Dorsolateral prefrontal cortex (tissue), 122 donors: ENCODE measurements at places on chromosomes 11 and 22. TPM values are rescaled to one million over a fixed set of nuclear protein-coding genes. Genes with fewer than 3 reads are reported as not detected.
A peak's percentile ranks its signal among the peaks of the same experiment; 100 is the strongest.

DNA sequence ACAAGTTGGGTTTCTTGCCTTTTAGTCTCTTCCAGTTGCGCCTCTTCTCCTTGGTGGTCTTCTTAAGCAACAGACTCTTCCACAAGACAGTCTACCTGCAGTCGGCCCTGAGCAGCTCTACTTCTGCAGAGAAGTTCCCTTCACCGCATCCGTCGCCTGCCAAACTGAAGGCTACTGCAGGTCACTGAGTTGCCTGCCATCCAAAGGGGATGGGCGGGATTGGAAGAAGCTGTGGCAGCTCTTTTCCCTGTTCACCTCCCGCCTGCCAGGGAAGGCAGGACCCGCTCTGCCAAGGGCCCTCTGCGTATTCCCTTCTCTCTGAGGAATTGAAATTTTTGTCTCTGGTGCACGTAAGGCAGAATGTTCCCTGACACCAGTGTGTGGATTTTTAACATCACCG lies 9.2 kb upstream of the STT3A start:
- DNase-seq = no peak

DNA sequence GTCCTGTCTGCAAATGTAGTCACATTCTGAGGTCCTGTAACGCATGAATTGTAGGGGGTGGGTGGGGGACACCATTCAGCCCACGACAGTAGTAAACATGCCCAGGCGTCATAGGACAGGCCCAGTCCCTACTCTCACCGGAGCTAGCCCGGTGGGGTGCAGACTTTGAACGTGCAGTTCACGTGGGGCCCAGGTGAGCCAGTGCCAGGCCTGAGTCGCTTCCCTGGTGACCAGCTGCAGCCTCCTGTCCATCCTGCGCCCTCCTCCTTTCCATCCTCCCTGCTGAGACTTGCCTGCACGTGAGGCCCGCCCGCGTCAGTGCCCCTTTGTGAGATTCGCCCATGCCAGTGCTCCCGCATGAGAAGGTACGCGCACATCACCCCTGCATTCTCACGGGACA lies 116.8 kb downstream of the WNT7B start:
- DNase-seq = no peak

Gene RASSF10
- total RNA-seq = 0.68 TPM

DNA sequence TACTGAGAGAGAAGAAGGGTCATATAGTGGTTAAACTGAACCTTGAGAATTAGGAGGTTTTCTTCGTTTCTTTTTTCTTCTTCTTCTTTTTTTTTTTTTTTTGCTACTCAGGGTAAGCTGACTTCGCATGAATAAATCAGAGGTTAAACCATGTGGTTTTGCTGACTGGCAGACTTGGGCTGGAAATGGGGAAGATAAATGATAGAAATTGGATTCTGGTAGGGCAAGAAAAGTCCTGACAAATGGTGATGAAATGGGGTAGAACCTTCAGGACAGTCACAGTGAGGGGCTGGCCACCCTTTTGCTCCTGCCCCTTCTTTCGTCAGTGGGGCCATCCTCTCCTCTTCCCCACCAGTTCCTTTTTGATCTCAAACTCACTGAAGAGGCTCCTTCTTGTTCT lies 1.6 kb upstream of the SWAP70 start:
- no peak for DNase-seq

- DNase-seq = peak; percentile 48
Observed at GRCh38 chr22:25942856-25943411, 200.9 kb downstream of the MYO18B start.

Gene SHANK2
- total RNA-seq = 113 TPM

DNA sequence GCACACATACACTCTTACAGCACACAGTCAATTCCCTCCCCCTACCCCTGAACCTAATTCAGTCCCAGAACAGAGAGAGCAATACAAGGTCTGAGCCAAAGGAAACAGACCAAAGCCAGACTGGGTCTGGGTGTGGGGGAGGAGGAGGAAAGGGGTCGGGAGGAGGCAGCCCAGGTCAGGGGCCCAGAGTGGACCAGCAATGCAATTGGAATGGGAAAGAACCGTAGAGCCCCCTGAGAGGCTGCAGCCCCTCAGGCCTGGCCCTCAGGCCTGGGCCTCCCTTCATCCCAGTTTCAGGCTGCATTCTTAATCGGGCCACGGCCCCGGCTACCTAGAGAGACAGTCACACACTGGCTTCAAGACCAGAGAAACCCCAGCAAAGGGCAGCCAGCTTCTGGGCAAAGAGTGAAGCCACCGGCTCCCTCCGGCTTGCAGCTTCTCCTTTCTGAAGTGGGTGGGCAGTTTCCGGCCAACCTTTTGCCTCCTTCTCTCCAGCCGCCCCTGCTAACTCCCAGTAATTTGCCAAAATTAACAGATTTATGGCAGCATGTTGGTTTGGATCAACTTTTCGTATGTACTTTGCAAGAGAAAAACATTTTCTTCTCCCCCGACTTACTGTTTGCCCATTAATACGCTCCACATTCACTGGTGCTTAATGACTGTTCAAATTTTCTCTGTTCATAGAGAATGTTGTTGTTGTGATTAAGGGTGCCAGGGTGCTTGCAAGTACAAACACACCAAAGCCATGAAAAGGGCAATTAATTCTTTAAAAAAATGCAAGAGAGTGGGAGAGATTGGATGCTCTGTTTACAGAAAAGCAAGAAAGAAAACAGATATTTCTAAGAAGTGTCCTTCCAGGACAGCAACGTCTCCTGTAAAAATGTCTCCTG lies 488.3 kb downstream of the MN1 start:
- no peak for DNase-seq

DNA sequence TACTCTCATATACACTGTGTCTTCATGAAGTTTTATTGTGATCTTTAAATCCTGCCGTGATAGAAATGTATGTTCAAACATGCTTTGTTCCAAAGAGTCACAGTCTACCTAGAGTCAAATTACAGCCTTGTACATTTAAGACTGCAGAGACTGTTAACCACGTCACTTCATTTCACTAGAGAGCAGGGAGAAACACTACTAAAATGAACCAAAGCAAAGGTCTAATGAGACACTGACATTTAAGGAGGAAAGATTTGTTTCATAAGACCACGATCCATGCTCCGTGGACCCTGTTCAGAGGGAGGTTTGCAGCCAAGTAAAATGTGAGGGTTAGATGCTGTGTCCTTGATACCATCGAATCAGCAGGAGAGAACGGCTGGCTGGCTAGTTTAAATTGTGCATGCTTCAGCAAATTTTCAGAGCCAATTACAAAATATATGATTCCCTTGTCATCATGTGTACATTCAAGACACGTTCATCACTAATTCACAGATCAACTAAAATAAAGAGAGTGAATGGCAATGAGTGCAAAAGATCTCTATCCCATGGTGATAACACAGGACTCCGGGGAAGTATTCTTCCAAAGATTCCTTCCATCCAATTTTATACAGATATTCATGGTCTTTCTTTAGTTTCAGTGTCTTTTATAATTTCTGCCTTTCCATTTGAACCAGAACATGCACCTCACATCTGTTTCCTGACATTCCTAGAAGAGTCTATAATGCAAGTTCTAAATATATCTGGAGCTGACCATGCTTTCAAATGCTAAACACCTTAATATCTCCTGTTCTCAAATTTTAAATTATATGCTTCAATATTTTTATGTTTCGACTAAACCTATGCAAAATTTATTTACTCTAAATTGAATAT lies 960.9 kb upstream of the FAT3 start:
- DNase-seq = no peak

GRCh38 chr22:39205344-39206021 lies 39.3 kb downstream of the PDGFB start:
- no peak for DNase-seq

DNA sequence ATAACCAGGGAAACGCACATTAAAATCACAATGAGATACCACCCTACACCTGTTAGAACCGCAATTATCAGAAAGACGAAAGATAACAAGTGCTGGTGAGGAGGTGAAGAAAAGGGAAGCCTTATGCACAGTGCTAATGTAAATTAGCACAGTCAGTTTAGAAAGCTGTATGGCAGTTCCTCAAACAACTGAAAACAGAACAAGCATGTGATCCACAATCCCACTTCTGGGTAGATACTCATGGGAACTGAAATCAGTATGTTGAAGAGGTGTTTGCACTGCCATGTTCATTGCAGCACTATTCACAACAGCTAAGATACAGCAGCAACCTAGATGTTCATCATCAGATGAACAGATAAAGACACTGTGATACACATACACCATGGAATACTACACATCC lies 75.0 kb upstream of the CCND1 start:
- no peak for DNase-seq

- peak; percentile 46 for DNase-seq
Observed at GRCh38 chr11:122440811-122441665, 214.5 kb upstream of the UBASH3B start.

Gene KRTAP5-7
- 3.6 TPM for total RNA-seq

DNA sequence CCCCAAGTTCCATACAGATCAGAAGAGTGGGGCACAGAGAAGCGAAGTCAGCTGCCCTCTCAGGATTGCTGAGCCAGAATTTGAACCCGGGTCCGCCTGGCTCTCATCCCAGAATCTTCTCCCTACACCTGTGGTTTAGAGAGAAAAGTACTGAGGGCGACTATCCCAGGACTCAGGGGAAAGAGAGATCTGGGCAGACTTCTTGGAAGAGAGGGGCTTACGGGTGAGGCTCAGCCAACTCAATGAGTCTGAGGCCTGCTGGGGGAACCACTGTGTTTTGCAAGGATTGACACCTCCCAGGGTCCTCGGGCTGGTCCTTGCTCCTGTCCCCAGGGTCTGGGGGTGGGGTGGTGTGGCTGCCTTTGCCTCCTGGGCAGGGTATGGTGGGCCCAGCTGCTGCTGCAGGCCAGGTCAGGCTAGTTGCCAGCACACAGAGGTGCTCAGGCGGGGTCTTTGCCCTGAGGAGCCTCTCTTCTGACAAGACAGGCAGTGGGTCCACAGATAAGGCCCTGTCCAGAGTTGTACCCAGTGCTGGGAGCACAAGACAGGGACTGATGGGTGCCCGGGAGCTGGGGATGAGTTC lies 1.2 kb downstream of the CAPN5 start:
- DNase-seq = no peak

GRCh38 chr11:35683728-35684339 lies 21.3 kb downstream of the TRIM44 start:
- DNase-seq = no peak

- no peak for DNase-seq
Observed at GRCh38 chr11:73137262-73137943, 4.7 kb downstream of the FCHSD2 start.

Gene USP28
- 38.5 TPM for total RNA-seq

- DNase-seq = peak; percentile 55
Observed at GRCh38 chr11:79440571-79441460, at the start of gene TENM4. TSS of gene TENM4 (minus strand) at chr11:79441030. CDS start at chr11:79069944, 371,086 bp downstream.

DNA sequence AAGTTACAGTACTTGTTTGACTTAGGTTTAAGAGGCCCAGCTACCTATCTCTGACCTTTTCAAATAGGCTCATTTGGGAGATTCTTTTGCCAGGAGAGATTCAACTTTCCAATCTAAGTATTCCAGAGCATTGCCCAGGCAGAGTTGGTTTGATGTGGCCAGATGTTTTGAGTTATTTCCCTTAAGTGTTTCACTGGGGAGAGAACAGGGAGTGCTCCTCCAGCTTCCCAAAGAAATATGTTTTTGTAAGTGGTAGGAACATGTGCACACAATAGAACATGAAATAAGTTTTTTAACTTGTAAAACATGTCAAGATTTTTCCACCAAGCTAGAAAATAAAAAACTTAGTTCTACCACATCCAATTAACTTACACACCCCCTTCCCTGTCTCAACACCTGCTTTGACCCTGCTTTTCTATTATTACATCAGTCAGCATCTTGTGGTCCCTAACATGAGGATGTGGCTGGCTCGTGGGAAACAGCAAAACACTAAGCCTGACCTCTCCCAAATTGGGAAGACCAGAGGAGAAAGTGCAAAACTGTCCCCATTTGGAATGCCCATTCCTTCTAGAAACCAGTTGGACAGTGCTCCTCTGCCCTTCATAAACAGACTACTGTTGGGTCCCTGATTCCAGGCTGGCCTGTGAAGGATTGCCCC lies 70.4 kb upstream of the RASSF10 start:
- DNase-seq = no peak

Gene SGSM1
- total RNA-seq = 27.2 TPM

GRCh38 chr11:134374891-134375550 lies 37.0 kb downstream of the B3GAT1 start:
- peak; percentile 43 for DNase-seq

DNA sequence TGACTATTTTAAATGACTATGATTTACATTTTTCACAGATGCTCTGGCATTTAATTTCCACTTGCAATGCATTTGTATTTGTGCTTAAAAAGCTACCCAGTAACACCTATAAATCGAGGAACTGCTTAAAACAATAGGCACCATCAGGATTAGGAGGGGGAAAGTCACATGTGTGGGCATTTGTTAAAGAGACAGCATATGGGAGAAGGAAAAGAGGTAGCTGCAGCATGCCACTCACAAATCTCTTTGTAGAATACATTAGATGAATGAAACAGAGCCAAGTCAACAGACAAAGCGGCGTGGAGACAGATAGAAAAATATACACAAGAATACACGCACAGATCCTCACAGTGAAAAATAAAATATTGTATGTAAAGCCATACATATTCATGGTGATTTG lies 228.0 kb downstream of the CADM1 start:
- DNase-seq = no peak

DNA sequence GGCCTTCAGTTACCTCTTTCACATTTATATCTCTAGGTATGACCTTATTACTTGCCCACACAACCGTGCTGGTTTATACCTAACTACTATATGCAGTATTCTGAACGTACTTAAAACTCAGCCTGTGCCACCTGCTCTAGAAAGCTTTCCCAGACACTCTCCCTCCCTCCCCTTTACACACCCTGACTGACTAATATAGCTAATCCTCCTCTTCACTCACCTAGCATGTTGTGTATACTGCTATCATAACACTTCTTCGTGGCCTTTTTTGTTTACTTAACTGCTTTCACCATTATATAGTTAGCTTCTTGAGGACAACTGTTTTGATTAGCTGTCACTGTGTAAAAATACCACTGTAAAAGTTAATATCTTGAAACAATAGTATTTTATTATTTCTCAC lies 23.5 kb downstream of the RNF214 start:
- no peak for DNase-seq

Gene SYT12
- total RNA-seq = 40.4 TPM

DNA sequence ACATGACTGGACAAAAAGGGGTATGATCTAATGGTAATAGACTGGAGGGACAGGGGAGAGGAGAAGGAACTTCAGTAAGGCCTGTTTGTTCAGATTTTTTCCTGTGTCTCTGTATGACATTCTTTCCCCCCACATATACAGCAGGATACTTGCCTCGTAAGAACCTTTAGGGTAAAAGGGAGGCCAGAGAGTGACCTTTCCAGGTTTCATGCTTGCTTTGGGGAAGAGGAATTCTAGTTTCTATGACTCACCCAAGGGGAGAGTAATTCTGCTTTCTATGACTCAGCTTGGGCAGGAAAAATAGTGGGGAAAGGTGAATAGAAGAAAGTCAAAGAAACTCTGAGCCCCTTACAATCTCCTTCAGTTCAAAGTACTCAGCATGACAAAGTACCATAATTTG lies 457.0 kb downstream of the DLG2 start:
- DNase-seq = no peak

DNA sequence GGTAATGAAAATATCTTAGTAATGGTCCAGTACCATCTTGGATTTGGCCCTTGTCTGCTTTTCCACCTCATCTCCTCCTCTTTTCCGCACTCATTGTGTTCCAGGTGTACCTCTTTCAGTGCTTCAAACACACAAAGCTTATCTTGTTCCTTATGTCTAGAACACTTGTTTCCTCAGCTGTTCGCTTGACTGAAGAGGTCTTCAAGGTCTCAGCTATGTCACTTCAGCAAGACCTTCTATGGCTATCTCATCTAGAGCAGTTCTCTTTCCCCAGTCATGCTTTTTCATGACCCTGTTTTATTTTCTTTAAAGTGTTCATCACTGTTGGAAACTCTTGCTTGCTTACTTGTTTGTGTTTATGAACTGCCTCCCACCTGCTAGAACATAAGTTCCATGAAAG lies 47.4 kb downstream of the UVRAG start:
- DNase-seq = no peak

GRCh38 chr11:18332891-18333290 lies 10.5 kb downstream of the GTF2H1 start:
- DNase-seq = no peak
